ENCODE measurements at places on chromosomes 3 and 15.

GRCh38 chr3:11989383-11990038 is 14.7 kb upstream of the SYN2 start:
- DNase-seq, result no peak

DNA sequence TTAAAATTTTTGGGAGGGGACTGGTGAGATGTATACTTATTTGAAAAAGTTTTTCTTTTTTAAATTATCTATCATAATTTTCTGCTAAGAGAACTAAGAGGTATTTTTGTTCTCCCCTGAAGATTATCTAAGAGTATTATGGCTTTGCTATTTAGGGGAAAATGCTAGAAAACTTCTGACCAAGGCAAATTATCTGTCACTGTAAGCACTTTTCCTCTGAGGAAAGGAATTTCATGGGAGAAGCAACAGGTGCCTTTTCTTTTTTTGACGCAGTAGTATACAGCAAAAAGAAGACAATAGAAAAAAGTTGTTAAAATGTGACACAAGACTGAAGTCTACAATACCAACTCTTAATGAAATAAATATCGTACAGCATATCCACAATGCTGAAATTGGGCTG is 201.6 kb upstream of the NANOGP8 start:
- no peak for DNase-seq

DNA sequence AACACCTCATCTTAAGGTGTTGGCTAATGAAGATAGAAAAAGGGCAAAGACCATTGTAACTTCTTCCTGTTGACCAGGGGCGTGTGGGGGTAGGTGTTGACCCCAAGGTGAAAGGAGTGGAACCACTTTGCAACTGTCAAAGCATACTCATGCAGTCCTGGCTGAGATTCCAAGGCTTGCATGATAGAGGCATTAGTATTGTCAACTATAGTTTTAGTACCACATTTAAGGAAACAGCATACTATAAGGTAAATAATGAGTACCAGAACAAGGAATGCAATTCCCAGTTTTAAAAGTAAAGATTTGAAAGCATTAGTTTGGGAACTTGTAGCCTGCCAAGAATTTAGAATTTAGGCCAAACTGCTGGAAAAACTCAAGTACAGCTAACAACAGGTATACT is 27.8 kb upstream of the ADGRG7 start:
- no peak for DNase-seq

GRCh38 chr15:38954090-38954489 is 389.5 kb upstream of the RASGRP1 start:
- DNase-seq, result no peak

GRCh38 chr3:110944782-110945181 is 126.8 kb upstream of the NECTIN3 start:
- DNase-seq, result no peak

- DNase-seq, result no peak
These were observed 527.3 kb downstream of the SHQ1 start for GRCh38 chr3:72320955-72321303.

- DNase-seq, result no peak
These were observed 51.9 kb upstream of the ATP2B2 start for GRCh38 chr3:10557250-10557649.

GRCh38 chr3:110654843-110655502 is 416.6 kb upstream of the NECTIN3 start:
- DNase-seq, result no peak

GRCh38 chr3:188752850-188753249 is 418.9 kb upstream of the TPRG1 start:
- DNase-seq, result no peak

DNA sequence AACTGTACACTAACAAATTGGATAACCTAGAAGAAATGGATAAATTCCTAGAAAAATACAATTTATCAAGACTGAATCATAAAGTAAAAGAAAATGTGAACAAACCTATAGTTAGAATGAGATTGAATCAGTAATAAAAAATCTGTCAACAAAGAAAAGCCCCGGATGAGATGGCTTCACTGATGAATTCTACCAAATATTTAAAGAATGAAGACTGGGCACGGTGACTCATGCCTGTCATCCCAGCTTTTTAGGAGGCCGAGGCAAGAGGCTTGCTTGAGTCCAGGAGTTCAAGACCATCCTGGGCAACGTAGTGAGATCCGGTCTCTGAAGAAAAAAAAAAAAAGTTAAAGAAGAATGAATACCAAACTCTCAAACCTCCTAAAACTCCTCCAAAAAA is 17.7 kb upstream of the AP4E1 start:
- no peak for DNase-seq

- no peak for DNase-seq
These were observed 566 bp upstream of the MKRN3 start for GRCh38 chr15:23564821-23565394.

GRCh38 chr15:99447497-99448371 is 118.0 kb upstream of the MEF2A start:
- DNase-seq, result no peak

DNA sequence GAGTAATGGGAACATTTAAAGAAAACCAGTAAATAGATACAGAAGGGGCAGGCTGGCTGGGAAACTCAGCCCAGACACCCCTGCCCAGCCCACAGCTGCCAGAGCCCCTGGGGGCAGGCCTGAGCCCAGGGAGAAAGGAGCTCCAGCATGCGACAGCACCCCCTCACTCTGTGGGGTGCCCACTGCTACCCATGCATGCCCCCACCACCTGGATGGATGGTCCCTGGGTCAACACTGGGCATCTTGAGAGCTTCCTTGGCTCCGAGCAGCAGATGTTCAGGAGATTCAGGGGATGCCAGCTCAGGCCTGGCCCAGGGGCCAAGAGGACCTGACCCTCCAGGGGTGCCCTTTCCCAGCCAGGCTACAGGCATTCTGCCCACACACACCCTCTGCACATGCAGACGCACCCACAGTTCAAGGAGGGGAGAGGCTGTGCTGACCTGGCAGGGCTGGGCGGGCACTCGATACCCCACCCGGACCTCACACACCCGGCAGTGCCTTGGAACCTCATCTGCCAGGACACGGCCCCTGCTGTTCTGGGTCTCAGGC is 31.5 kb downstream of the PTH1R start:
- no peak for DNase-seq

DNA sequence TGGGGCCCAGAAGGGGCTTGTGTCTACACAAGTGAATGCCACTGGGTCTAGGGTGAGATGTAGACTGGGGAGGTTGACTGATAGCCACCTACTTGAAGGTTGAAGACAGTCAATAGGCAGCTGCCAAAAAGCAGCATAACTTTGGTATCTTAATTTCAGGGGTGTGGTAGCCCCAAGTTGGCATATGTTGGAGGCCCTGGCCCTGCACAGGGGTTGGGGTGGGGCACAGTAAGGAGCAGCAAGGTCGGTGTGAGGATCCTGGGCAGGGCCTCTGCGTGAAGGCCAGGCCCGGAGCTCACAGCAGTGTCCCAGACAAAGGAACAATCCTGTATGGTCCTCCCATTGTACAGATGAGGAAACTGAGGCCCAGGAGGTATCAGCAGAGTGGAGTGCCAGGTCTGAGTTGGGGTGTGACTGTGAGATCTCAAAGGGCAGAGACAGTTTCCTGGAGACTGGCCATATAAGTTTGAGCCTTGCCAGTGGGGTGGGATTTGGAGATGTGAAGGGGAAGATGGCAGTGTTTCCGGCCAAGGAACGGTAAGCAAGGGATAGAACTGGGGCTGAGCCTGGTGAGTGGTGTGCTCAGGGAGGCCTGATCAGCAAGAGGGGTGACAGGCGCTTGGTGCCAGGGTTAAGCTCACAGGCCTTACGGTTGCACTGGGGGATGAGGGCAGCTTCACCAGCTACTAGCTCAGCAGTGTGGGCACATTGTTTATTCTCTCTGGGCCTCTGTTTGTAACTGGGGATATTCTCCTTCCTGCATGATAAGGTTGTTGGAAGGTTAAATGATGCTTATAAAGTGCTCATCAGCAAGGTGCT is 1.7 kb downstream of the KLHL40 start:
- DNase-seq, result no peak

DNA sequence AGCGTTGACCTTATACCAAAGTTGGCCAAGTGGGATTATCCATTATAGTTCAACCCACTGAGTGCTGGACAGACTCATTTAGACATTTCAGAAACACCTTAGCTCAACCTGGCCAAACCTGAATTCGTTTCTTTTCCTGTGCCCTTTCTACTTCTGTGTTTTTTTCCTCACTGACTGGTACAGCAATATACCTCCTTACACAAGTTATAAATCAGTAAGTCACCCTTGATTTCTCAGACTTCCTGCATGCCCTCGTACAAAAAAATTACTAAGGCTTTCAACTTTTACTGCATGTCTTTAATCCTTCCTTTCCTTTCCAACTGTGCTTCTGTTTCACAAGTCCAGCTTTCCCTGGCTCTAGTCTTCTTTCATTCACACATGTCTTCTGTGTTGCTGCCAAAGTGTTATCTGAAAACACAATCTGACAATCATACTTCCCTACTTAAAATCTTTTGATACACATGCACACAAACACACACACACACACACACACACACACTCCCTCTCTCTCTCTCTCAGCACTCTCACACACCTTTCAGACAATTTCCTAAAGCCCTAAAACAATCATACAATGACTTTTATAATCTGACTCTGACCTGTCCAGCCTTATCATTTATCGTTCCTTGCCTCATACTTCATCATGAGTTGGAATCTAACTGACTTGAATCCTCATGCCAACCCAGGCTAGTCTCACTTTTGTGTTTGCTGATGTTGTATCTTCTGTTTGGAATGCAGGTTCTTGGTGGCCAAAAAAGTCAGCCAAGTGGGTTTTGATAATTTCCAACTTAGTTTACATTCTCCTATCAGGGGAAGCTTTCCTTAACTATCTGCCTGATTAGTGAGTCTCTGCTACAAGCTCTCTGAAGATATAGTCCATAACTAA is 436.4 kb downstream of the NAALADL2 start:
- DNase-seq, result no peak

DNA sequence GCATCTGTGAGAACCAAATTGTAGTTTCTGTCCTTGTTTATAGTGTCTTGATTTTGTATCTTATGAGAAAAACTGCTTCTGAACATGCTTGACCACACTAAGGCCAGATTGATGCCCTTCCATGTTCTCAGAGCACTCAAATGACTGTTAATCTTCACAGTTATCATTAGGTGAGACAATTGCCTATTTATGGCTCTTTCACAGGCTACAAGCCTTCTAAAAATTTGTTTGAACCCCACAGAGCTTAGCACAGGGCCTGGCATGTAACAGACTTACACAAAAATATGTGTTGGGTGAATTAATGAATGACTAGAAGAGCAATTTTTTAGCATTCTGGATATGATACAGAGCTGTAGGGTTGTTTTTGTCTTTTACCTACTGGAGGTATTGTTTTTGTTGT is 43.1 kb downstream of the BTLA start:
- DNase-seq, result no peak

- DNase-seq, result no peak
These were observed 3.0 kb downstream of the ZNF589 start for GRCh38 chr3:48243886-48244285.

- no peak for DNase-seq
These were observed 216.6 kb upstream of the UMPS start for GRCh38 chr3:124513610-124513997.

DNA sequence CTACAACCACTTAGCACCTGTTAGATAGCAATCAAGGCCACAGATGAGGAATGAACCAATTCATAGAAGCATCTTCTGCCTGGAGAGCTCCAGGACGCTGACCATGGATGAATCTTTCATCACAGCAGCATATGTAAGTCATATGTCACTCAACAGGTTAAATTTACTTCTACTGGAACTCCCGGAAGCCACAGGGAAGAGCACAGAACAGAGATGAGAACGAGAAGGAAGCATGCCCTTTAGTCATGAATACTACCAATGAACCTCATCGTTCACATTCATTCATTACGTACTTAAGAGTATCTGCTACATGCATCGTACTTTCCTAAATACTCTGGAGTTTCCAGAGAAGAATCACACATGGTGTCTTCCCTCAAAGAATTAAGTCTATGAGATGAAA is 192.8 kb downstream of the STT3B start:
- DNase-seq, result no peak

- DNase-seq, result no peak
These were observed 70.9 kb downstream of the DCUN1D1 start for GRCh38 chr3:182909318-182910040.

DNA sequence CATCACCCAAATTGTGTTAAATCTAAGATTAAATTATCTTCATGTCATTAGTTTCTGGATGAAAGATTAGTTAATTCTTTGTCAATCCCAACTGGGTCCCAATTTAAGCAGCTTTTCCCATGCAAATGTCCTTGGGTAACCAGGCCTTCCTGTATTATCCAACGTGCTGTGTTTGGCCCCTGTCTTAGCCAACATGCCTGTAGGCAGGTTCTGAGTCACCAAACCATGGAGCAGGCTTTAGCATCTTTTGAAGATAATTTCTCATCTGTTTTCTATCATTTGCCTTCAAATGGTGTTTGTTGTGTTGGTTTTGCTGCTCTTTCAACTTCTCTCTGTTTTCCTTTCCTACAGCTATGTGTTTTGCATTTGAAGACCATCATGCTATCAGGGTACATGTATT is 216.2 kb downstream of the ITPR1 start:
- DNase-seq, result no peak

- DNase-seq, result no peak
These were observed 10.1 kb downstream of the VPS13C start for GRCh38 chr15:62050115-62050514.

GRCh38 chr3:14440168-14440518 is 37.7 kb downstream of the SLC6A6 start:
- DNase-seq, result no peak

DNA sequence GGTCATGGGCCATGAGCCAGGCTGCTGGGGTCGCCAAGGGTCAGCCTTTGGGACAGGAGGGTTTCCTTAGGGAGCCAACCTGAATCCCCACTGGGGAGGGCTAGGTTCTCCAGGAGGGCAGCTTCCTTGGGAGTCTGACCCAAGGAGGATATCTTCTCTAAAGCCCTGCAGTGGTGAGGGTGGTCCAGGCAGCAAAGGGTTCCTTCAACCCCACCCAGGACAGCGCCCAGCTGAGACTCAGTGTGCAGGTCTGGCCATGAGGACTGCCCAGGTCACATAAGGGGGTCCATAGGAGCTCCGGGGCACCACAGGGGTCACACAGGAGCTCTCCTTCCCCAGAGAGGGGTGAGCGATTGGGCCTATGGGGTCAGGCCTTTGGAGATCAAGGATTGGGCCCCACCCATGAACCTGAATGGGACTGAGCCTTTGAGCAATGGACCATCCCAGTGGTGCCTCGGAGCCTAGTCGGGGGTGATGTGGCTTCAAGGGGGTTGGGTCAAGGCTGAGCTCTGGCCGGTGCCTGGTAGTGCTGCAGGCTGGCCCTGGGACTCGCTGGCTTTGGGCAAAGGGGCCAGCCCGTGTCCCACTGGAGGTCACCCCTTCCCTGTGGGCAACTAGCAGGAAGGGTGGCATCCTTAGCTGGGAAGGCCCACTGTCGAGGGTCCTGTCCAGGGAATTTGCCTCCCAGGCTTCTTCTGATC is 216.5 kb downstream of the SNRPN start:
- DNase-seq, result no peak

DNA sequence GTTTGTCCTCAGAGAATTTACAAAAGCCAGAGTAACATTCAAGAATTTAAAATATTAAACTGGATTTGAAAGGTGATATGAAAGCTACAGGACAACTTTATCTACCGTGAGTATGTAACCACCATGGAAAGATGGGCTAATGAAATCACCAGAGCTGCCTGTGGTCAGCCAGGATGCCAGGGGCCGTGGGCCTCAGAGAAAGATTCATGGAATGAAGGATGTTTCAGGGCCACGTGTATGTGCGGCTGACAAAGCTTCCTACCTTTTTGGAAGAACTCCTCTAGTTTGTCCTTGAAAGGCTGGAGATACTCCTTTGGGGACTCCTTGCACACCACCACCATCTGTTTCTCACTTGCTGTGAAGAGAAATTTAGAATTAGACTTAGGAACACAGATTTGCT is 138.9 kb downstream of the GREM1 start:
- no peak for DNase-seq

GRCh38 chr3:103002425-103003176 is 567.8 kb downstream of the ZPLD1 start:
- no peak for DNase-seq

All from NCI-H1092 (cell line).